ENCODE measurements at places on chromosomes 7 and 10.

GRCh38 chr7:134343136-134343535, 26.4 kb upstream of the SLC35B4 start:
- no peak for ATAC-seq

DNA sequence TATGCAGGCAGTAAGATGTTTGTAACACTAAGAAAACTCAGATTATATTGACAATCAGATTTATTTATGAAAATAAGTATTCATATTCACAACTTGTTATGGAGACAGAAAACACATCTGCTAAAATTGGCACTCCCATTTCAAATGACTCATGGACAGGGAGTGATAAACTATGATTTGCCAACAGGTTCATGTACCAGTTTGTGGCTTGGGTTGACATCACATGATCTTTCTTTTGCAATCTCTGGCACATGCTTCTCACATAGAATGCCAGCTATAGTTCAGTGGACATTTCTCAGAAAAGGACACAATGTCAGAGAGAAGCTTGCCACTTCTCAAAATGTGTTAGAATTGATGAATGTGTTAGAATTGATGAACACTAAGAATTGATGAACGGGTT, 663.2 kb upstream of the ANKRD30A start:
- no peak for ATAC-seq

DNA sequence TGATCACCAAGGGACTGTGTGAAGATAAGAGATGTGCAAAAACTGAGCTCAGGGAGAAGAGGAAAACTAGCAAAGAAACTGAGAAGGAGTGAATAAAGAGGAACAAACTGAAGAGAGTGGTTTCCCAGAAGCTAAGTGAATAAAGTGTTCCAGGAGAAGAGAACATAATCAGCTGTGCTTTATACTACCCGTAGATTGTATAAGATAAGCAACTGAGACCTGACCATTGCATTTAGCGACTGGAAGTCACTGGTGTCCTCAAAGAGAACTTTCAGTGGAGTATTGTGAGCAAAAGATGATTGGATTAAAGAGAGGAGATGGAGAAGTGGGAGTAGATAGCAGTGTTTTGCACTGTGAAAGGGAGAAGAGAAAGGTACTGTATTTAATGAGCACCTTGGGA, 14.6 kb downstream of the PHTF2 start:
- no peak for ATAC-seq

- ATAC-seq = no peak
Measured at GRCh38 chr10:73905256-73906020, 5.5 kb upstream of the PLAU start.

- ATAC-seq = no peak
Measured at GRCh38 chr7:9204571-9204970, 771.2 kb downstream of the NXPH1 start.

GRCh38 chr7:13989126-13989948, at the start of gene ETV1:
ETV1 (minus strand) TSS chr7:13989666; CDS start chr7:13989052, 614 bp downstream.
- ATAC-seq = no peak

GRCh38 chr10:427761-428519, 261.5 kb downstream of the DIP2C start:
- no peak for ATAC-seq

DNA sequence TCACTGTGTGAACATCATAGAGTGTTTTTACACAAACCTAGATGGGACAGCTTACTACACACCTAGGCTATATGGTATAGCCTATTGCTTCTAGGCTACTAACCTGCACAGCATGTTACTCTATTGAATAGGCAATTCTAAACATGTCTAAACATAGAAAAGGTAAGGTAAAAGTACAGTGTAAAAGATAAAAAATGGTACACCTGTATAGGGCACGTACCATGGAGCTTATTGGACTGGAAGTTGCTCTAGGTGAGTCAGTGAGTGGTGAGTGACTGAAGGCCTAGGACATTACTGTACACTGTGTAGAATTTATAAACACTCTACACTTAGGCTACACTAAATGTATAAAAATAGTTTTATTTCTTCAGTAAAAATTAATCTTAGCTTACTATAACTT, 182.0 kb upstream of the THSD7A start:
- ATAC-seq = no peak

GRCh38 chr7:84389242-84389641, 194.7 kb upstream of the SEMA3A start:
- ATAC-seq = no peak

DNA sequence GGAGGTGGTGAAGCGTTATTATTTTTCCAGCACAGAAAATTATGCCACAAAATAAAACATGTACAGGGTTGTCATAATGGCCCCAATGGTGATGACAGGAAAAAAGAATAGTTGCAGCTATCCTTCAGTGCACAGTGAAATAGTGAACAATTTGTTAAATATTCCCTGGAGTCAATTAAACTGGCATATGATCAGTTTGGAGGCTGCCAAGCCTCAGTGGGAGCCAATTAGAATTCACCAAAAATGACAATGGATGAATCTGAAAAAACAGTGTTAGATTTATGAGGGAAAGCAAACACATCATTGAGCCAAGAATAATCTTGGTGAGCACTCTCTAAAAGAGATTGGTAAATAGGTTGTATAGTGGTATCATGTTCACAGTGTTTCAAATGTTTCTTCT, 146.3 kb downstream of the OTUD1 start:
- ATAC-seq = no peak

DNA sequence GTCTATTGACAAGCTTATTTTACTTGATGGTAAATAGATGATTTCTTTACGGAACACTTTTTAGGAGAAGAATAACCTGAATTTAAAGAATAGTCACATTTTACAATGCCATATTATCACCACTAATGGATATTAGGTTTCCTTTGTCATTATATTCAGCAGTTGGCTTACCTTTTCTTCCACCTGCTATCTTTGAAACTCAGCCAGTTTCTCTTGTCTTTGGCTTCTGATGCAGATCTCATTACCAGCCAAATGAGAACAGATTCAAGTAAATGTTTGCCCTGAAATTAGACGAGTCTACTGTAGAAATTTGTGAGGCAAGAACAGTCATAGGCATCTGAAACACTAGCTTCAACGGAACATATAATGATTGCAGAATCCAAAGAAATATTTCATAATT, 85.5 kb upstream of the OIT3 start:
- ATAC-seq = no peak

- ATAC-seq = no peak
Measured at GRCh38 chr7:1951159-1951536, 281.1 kb downstream of the ELFN1 start.

- ATAC-seq = no peak
Measured at GRCh38 chr7:118350260-118350659, 125.8 kb downstream of the ANKRD7 start.

- ATAC-seq = no peak
Measured at GRCh38 chr7:37546677-37547076, 98.0 kb upstream of the ELMO1 start.

- peak; percentile 77 for ATAC-seq
Measured at GRCh38 chr7:131010717-131011431, 276.9 kb upstream of the KLF14 start.

- ATAC-seq = no peak
Measured at GRCh38 chr7:150330211-150330885, 7.0 kb upstream of the ACTR3C start.

GRCh38 chr7:140080919-140081318, 18.2 kb upstream of the PARP12 start:
- ATAC-seq = no peak

DNA sequence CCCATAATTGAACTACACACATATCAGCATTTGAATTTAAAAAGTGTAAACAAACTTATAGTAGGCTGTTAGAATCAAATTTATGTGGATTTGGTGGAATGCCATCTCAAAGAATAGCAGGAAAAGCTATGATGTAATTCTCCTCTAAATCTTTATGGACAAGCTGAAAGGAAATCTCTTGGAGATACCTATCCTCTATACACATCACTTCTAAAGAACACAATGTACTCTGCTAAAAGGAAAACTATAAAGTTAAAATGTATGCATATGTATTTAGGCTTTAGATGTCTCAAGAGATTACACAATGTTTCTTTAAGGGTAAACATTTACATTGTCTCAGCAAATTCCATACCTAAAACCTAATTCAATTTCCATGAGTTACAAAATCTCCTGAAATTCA, 323.3 kb downstream of the CRPPA start:
- no peak for ATAC-seq

Measured in activated CD4-positive, CD25-positive, alpha-beta regulatory T cell treated with anti-CD3 and anti-CD28 coated beads, Interleukin-2, amount 50 U/mL, for 24 hours (primary cell).